ENCODE measurements at places on chromosomes 6 and 20.

DNA sequence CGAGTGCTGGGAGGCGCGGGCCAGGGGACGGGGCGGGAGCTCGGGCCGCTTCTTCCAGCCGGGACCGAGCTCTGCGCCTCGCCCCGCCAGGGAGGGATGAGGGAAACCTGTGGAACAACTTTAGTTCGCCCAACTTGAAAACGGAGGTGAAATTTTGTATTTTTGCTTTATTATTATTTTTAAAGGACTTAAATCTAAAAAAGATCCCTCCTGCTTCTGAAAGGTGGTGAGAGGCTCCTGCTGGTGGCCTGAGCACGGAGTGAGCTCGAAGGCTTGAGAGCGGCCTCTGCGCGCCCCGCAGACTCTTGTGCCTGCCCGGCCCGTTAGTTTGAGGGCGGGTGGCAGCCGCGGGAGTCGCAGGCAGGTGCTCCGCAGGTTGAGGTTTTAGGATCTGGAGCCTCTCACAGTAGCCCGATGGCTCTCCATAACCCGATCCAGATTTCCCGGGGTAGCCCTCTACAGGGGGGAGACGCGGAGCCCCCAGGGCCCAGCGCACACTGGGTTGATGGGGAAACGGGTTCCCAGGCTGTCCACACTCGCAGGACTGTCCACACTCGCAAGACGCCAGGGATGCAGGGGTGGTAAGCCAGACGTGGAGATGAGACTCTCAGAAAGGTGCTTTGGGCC lies 46.2 kb upstream of the SUPT3H start:
- DNase-seq = no peak

- no peak for DNase-seq
Measured at GRCh38 chr6:70396163-70396562, 17.1 kb upstream of the FAM135A start.

DNA sequence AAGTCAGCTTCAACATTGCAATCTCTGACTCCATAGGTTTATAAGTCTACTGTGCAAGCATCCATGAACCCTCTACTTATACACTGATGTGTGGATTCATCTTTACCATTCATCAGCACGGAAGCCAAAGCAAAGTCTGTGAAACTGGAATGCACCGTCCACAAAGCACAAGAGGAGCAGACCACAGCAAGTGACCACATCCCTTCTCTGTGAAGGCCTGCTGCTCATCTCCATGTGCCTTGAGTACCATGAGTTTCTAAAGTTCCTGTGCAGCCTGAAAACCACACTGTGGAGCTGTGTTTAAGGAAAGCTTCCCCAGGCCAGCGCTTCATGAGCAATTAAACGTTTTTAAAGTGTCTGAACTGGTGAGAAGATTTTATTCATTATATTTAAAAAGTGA lies 20.0 kb downstream of the GABRR1 start:
- no peak for DNase-seq

DNA sequence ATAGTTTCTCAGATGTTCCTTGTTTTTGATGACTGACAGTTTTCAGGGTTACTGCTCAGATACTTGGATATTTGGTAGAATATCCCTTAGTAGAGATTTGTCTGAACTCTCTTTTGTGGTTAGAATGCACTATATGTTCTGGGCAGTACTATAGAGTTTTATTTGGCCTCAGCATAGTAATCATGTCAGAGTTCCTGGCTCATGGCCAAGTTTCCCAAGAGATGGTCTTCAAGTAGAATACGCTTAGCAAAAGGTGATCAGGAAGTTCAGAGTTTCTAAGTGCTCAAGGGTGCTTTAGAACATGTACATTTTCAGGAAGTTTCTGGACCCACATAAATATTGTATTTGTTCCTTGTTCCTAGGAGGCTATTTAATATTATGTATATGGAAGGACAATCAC lies 1209.7 kb upstream of the GJE1 start:
- no peak for DNase-seq

- DNase-seq = no peak
Measured at GRCh38 chr6:56759521-56759920, 116.8 kb upstream of the DST start.

- no peak for DNase-seq
Measured at GRCh38 chr6:72287801-72288200, 334.1 kb upstream of the KCNQ5 start.

DNA sequence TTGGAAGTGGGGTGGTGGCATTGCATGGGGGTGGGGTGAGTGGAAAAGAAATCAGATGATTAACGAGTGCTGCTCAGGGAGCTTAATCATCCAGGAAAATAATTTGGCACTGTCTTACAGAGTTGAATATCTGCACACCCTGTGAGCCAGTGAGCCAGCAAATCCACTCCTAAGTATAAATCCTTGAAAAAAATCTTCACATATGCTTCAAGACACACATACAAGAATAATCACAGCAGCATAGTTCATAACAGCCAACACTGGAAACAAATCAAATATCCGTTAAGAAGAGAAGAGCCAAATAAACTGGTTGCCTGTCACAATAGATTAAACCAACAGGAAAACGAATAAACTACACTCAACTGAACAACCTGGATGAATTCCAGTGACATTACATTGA lies 62.8 kb downstream of the SAMD3 start:
- no peak for DNase-seq

- no peak for DNase-seq
Measured at GRCh38 chr6:44169154-44169553, 10.5 kb downstream of the CAPN11 start.

DNA sequence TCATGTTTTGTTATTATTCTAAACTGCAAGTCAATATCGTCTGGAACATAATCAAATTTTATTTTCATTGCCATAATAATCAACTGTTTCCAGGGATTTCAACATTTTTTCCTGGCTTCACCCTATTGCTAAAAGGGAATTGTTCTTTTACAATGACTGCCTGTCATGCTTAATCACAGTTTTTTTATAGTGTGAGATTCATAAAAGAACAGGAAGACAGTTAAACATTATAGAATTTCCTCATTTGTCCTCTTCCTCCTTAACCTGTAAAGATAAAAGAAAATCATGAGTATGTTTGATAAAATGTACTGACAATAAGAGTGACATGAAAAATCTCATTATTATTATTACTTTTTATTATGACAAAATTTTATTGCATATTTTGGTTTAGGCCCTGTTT lies 73.3 kb upstream of the CENPW start:
- DNase-seq = no peak

- DNase-seq = no peak
Measured at GRCh38 chr20:2888224-2888955, 15.1 kb downstream of the PTPRA start.

GRCh38 chr6:41939848-41940758 lies 1.5 kb downstream of the CCND3 start:
- no peak for DNase-seq

DNA sequence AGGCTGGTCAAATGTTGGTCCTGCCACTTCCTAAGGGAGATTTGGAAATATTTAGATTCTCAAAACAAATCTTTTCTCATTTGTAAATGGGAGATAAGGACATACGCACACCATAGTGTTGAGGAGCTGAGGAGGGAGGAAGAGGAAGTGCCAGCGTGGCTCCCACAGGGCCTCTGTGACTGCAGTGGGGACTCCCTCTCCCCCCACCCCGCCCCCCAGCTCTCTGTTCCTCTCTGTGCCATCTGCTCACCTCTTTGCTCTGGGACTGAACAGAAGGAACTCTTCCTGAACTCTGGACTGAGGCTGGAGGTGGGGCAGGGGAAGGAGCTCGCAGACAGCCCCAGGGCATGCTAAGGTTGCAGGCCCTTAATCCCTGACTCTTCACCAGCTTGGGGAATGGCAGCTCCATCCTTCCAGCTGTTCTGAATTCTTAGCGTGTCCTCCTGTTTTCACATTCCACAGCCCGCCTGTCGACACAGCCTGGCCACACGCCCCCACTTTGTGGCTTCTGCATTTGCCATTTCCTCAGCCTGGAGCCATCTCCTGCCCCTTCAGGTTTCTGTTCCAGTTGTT lies 11.4 kb downstream of the DDX27 start:
- DNase-seq = no peak

DNA sequence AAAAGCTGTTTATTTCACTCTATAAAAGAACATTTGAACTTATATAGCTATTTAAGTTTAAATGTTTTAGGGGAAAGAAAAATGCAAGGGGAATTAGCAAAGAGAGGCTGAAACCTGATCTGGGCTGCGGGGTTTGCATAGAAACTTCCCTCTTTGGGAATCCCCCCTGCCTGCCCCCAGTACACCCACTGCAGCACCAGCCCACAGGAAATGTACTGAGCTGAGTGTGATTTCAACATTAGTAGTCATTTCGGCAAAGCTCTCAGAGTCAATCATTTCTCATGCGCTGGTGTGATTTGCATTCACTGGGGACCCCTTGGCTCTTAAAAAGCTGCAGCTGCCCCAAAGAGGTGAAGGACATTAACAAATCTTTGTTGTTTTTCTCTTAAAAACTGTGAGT lies 859.4 kb downstream of the MAFB start:
- DNase-seq = no peak

- DNase-seq = no peak
Measured at GRCh38 chr6:138864343-138864890, 68.5 kb downstream of the ECT2L start.

GRCh38 chr20:40806929-40807820 lies 118.1 kb upstream of the MAFB start:
- no peak for DNase-seq

GRCh38 chr6:165049362-165049761 lies 260.0 kb downstream of the C6orf118 start:
- DNase-seq = no peak

DNA sequence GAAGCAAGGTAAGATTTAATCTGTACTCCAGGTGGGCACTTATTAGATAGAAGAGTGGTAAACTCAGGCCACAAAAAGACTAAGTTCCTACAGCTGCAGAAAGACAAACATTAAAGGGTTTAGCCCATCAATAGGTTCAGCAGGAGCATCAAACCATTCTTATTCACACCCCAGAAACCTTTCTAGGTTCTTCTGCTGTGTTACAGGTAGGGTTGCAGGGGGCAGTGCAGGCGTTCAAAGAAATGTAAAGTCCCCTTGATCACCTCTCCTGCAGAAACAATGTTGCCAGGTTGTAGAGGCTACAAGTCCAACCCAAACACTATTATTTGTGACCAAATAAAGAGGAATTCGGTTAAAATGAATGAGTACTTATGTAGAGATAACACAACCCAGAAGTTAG lies 31.8 kb downstream of the PHACTR1 start:
- DNase-seq = no peak

- no peak for DNase-seq
Measured at GRCh38 chr6:134739299-134740026, 210.4 kb downstream of the ALDH8A1 start.

GRCh38 chr6:118872726-118873125 lies 21.2 kb upstream of the ASF1A start:
- no peak for DNase-seq

Measured in HS-27A (cell line).